ENCODE measurements at places on chromosomes 3 and 15.

DNA sequence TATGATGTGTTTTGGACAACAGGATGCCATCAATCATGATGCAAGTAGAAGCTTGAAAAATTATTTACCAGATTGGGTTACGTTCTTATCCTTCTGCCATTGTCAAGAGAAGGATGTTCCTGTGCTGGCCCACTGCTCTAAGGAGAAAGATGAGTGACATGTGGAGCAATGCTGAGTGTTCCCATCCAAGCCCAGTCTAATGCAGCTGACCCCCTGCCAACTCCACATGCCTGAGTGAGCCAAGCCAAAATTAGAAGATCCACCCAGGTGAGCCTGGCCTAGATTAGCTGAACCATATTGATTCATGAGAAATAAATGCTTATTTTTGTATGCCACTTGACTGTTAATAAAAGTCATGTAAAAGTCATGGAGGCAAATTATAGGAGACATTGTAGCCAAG lies 446.5 kb downstream of the CNTN3 start:
- DNase-seq: no peak

DNA sequence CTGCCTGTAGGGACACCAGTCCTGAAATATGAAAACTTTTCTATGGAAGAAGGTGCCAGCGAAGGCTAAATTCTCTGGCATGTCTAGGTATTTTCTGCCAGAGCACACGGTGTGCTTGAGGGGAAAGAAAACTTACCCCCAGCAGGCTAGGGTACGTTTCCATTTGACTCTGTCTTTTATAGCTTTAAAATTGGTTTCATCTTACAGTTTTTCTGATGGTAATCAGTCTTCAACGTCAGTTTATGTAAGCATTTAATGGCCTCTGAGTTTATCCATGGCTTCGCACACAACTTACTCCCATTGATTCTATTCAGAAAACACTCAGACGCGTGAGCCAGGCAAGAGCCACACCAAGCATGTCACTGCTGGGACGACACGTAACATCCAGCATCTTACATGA lies 249.7 kb downstream of the ADAMTS17 start:
- no peak for DNase-seq

- no peak for DNase-seq
Measured at GRCh38 chr3:14227856-14228255, 49.2 kb downstream of the LSM3 start.

- DNase-seq: no peak
Measured at GRCh38 chr15:55993804-55994560, 570 bp upstream of the NEDD4 start.

DNA sequence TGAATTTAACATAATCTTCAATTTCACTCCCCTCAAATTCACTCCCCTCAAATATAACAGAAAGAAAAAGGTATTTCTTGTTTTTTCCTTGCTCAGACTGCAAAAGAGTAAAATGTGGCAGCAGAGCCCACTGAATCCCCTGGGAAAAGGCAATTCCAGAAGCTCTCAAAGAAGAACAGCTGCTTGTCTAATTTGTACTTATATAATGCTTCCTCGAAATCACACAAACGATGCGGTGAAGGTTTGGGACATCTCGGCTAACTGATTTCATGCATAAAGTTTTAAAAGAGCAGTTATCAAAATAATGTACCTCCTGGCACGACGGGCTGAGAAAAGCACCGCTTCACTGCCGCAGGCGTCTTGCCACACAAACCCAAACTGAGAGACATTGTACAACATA lies 10.7 kb downstream of the BDH1 start:
- no peak for DNase-seq

- no peak for DNase-seq
Measured at GRCh38 chr3:148020861-148021260, 611.7 kb downstream of the ZIC1 start.

DNA sequence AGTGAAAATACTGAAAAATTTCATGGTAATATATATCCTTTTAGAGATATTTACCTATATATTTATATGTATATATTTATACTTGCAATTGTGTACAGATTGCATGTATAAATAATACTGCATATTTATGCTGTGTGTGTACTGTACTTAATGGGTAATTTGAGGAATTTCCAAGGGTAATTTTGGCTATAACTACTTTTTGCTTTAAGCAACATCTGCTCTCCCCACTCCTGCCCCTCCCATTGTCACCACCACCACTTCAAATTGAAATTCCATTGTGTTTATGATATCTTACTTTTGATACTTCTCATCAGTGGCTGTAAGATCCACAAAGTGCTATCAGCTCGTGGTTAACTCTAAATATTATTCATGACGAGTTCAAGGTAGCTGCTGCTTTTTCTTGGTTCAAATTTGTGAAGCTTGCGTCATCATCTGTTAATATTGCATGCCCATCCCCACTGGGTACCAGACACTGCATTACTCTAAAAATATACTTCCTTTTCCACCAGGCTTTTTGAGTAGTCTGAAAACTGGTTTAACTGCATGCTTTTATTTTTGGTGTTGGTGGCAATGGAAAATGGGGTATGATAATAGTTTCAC lies 91.7 kb upstream of the MITF start:
- no peak for DNase-seq

- DNase-seq: no peak
Measured at GRCh38 chr3:40841570-40842109, 316.9 kb downstream of the ZNF621 start.

DNA sequence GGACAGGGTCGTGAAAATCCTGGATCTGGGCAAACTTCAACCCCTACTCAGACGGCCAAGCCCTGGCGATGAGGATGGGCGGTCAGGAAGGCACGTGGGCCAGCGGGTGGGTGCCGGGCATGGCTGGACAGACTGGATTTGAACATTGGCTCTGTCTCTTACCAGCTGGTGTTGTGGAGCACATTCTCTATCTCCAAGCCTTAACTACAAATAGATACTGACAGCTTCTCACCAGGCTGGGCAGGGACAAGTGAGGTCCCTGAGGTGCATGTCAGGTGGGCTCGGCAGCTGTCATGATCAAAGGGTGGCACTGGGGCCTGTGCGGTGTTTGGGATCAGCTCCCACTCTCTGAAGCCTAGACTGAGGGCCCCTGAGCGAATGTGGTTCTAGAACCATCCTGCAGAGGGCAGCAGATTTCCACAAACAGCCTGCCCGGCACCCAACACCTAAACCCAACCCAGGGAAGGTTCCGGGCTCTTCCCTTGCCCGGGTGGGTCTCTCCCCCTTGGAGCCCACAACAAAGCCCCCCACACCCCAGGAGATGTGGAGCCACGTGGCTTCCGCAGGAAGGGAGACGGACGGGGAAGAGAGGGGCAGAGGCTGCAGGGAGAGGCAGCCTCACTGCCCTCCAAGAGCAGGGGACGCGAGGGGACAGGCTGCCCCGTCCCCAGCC lies 58.4 kb downstream of the RGMA start:
- DNase-seq: peak; percentile 79

- no peak for DNase-seq
Measured at GRCh38 chr3:49410846-49411534, 786 bp downstream of the RHOA start.

GRCh38 chr3:127135241-127136023 lies 57.5 kb upstream of the PRR23E start:
- peak; percentile 57 for DNase-seq
